ENCODE measurements at places on chromosomes 7 and 10.

DNA sequence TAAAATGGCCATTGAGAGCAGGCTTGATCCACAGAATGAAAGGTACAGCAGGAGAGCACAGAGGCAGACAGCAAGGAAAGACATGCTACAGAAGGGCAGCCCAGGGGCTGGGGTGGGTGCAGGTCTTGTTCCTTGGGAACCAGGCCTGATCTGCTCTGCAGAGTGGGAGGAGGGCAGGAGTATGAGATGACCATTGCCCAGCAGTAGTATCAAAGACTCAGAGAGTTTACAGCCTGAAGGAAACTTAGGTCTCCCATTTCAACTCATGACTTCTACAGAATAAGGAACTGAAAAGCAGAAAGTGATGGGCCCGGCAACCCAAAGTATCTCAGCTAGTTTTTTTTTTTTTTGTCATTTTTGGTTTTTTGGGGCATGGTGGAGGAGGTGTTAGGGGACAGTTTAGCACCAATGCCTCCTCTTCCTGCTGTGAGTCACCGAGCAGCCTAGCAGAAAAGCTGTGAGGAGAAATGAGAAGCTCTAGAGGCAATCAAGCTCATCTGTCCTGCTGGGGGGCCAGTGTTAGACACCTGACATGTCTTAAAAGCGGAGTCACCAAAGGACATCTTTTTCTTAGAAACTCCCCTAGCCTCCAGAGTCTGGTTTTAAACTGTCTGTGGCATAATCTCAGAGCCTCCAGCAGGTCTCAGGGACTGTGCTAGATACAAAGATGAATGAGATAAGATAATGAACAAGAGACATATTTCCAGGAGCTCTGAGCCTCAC is 34.3 kb upstream of the HERPUD2 start:
- no peak for DNase-seq

GRCh38 chr7:139494835-139495579 is 11.5 kb upstream of the KLRG2 start:
- DNase-seq: no peak

- no peak for DNase-seq
Observed at GRCh38 chr10:15780353-15781135, 60.8 kb upstream of the ITGA8 start.

- DNase-seq: no peak
Observed at GRCh38 chr7:108313086-108313485, 143.2 kb downstream of the NRCAM start.

- DNase-seq: peak; percentile 86
Observed at GRCh38 chr10:109889867-109890266, 33.4 kb downstream of the XPNPEP1 start.

- no peak for DNase-seq
Observed at GRCh38 chr7:84138411-84138810, 56.2 kb downstream of the SEMA3A start.

GRCh38 chr7:99514050-99514449 is 9.6 kb downstream of the ZKSCAN5 start:
- DNase-seq: peak; percentile 18

GRCh38 chr7:49174396-49174795 is 250.0 kb downstream of the CDC14C start:
- DNase-seq: no peak

GRCh38 chr10:121485436-121486139 is 112.7 kb downstream of the FGFR2 start:
- no peak for DNase-seq

- no peak for DNase-seq
Observed at GRCh38 chr7:2729031-2729892, 41.3 kb downstream of the AMZ1 start.

DNA sequence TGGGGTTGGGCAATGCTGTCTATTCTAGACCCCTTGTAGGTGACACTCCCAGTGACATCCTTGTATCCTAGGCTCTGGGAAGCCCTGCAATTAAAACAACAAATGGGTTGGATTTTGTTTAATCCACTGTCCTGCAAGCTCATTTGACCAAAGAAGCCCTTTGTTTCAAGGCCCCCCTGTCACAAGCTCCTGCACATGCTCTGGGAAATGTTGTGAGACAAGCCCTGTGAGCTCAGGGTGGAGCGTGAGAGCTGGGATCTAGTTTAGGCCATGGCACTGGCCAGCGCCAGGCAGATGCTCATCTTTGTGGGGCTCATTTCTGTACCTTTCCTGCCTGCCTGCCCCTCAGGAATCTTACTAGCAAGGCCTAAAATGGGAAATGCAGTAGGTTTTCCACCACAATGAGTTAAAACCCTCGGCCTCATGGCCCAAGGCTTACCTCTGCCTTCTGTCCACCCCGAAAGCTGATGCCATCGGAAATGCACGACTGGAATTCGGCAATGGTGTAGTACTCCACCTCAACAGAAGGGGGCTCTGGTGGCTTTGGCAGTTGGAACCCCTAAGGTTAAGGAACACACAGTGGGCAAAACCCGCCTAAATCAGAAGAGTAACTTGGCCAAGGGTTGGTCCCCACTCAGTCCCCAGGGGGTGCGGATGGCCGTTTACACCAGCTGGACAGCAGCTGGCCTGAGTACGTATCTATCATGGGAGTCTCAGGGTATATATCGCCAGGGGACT is 112.0 kb downstream of the NEURL1 start:
- peak; percentile 46 for DNase-seq

DNA sequence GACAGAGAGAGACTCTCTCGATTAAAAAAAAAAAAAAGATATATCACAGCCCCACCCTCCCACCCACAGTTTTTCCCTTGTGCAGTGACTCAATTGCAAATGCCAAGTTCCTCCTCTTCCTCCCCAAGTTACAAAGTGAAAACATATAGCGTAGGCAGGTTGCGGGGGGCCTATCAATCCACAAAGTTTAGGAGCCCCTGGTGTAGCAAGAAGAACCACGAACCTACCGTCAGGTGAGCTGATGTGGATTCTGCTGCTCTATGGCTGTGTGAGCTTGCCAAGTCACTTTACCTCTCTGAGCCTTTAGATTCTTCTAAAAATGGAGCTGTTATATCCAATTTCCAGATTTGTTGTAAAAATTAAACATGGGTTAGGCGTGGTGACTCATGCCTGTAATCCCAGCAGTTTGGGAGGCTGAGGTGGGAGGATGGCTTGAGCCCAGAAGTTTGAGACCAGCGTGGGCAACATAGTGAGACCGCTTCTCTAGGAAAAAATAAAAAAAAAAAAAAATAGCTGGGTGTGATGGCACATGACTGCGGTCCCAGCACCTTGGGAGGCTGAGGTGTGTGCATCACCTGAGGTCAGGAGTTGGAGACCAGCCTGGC is 8.2 kb upstream of the RHBDD2 start:
- DNase-seq: no peak

DNA sequence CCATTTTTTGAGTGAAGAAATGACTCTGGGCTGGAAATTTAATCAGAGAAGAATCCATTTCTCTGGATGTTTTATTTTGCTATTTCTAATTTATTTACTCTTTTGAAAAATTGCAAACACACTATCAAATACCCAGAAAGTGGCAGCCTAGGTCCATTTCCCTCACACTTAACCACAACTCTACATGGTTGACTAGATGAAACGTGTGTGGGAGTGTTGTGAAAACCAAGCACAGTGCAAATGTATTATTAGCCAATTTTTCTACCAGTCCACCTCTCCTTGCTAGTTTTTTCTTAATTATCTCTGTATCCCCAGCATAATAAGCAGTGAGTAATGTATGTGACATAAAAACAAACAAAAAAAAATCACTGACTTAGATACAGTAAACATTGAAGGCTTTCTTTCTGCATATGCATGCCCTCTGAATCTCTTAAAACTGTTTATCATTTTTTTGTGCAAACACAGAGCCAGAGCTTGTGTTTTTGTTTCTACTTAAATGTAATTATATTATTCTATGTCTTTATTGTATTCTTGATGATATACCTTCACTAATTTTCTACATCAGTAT is 30.9 kb downstream of the SCIN start:
- no peak for DNase-seq

GRCh38 chr10:73991884-73992245 is 6.1 kb upstream of the VCL start:
- DNase-seq: no peak

- peak; percentile 30 for DNase-seq
Observed at GRCh38 chr7:97064972-97065587, 40.4 kb upstream of the DLX5 start.

DNA sequence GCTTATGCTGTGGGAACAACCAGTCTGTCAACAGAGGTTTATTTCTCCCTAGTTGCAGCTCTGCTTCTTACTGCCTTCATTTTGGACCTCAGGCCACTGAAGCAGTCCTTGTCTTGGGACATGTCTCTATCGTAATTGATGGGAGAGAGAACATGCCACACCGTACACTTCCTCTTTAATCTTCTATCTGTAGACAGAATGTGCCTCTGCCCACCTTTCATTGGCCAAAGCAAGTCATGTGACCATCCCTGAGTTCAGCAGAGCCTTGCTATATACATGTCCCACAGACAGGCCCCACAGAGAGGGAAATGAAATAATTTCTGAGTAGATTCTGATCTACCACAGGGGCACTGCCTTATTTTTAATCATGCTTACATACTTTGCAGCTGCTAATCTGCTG is 98.0 kb downstream of the KCND2 start:
- DNase-seq: no peak

DNA sequence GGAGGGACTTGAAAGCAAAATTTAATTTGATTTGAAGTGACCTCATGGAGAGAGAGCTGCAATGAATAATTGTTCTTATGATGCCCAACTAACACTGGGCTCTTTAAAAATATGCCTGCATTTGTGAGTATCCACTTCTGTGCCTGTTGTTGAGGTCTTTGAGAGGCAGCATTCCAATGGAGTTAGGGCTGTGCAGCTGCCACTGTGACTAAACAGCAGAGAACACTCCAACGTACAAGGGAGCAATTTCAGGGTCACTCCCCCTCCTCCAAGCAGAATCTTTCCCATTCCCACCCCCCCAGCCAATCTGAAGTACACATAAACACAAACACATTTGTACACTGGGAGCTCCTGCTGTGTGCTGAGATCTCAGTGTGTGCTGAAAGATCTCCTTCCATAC is 28.0 kb upstream of the GSAP start:
- DNase-seq: no peak

DNA sequence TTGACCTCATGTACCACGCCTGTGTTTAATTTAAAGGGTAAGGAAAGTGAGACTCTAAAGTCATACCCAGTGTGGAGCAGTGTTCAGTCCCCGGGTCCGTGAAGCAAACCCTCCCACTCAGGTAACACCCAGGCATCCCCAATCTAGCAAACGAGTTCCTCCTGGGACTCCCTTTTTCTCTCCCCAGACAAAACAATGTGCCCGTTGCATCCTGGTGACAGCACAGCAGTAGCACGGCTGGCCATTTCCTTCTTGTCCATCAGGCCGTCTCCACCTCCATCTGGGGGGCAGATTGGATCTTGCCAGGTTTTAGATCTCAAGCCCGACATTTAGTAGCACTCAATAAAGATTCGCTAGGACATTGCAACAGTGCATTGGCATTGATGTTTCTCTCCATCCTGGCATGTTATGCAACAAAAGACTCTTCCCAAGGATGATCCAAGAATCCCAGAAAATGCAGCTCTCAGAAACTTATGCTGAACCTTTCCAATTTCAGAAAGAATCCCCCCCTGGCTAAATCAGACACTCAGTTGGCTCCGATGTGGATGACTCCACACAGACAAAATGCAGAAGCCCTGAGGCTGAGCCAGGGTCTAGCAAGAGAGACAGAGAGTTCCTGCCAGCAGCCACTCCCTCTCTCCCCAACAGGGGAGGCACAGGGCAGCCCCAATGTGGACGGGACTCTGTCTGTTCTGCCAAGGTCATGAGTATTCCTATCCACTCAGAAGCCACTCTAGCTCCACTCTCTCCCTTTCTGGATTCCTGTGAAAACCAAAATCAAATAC is 274.5 kb upstream of the MGMT start:
- no peak for DNase-seq

DNA sequence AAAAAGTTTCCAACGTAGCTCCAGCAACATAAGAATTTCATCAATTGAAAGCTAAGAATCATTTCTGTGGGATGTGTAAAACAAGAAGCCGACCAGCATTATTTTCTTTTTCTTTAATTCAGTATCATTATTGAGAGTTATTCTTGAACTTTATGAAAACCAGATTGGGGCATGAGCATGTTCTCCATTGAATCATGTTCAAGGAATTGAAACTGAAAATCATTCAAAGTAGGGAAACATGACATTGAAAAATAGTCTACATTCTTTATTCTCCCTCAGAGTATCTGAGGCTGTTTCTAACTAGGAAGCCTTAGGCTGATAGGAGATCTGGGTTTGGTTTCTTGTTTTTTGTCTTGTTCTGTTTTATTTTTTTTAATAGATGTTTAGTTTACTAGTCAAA is 253.7 kb downstream of the DYNC1I1 start:
- DNase-seq: peak; percentile 74

- DNase-seq: no peak
Observed at GRCh38 chr7:25388681-25389080, 160.4 kb upstream of the NPVF start.

- no peak for DNase-seq
Observed at GRCh38 chr7:108059526-108059925, 56.6 kb upstream of the LAMB1 start.

GRCh38 chr10:92913973-92914372 is 65.7 kb downstream of the EXOC6 start:
- no peak for DNase-seq

All from fibroblast of skin of abdomen (primary cell).